Activated T-cell treated with anti-CD3 and anti-CD28 coated beads, Interleukin-2, amount 50 U/mL, for 1 hour (primary cell): ENCODE measurements at places on chromosomes 13 and 19.

GRCh38 chr19:33727331-33727998 is 69.2 kb upstream of the KCTD15 start:
- DNase-seq, result no peak

DNA sequence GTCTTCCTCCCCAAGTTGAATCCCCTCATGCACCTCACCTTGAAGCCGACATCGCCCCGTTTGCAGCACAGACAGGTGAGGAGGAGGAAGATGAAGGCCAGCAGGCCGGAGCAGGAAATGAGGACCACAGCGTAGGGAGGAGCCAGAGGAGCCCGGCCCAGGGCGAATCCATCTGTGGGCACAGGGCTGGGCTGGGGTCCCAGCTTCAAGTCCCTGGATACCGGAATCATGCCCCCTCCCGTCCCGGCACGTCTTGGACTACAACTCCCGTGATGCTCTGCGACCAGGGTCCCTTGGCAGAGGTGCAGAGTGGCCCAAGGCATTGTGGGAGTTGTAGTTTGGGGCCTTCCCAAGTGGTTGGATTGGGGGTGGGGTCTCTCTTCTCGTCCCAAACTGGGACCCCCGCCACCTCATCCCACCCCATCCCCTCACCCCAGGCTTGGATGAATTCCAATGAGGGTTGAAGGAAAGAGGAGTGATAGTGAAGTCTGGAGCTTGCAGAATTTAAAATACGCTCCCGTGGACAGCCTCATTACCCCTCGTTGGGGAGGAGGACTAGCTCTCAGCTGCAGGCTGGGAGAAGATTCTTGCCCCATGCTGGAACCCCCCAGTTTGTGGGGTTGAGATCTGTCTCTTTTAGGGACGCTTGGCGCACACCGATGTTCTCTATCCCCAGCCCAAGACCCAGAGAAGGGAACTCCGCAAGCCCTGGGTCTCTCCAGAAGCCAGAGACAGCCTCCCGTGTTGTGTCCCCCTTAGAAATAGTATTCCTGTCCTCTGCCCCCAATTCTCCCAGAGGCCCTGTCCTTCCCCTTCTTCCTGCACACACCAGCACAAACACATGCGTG is 990 bp downstream of the LMTK3 start:
- DNase-seq, result peak; percentile 80

DNA sequence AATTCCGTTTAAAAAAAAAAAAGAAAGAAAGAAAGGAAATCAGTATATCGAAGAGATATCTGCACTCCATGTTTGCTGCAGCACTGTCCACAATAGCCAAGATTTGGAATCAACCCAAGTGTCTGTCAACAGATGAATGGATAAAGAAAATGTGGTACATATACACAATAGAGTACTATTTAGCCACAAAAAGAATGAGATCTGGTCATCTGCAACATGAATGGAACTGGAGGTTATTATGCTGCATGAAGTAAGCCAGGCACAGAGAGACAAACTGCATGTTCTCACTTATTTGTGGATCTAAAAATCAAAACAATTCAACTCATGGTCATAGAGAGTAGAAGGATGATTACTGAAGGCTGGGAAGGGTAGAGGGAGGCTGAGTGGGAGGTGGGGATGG is 16.3 kb downstream of the ZNF565 start:
- no peak for DNase-seq

DNA sequence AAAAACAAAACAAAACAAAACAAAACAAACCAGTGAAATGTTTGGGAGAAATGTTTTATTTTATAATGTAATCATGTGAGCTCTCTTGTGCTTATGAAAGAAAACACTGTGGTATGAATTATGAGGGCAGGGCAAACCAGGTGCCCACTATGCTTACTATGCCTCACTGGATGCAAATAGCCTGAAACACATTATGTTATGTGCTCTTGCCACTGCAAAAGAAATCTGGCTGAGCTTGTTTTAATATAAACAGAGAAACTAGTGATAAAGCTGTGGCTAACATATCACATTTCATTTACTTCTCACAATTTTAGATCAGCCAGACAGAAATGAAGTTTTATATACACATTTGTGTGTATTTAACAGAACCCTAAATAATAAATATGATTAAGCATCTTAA is 8.7 kb upstream of the NBEA start:
- DNase-seq, result no peak

DNA sequence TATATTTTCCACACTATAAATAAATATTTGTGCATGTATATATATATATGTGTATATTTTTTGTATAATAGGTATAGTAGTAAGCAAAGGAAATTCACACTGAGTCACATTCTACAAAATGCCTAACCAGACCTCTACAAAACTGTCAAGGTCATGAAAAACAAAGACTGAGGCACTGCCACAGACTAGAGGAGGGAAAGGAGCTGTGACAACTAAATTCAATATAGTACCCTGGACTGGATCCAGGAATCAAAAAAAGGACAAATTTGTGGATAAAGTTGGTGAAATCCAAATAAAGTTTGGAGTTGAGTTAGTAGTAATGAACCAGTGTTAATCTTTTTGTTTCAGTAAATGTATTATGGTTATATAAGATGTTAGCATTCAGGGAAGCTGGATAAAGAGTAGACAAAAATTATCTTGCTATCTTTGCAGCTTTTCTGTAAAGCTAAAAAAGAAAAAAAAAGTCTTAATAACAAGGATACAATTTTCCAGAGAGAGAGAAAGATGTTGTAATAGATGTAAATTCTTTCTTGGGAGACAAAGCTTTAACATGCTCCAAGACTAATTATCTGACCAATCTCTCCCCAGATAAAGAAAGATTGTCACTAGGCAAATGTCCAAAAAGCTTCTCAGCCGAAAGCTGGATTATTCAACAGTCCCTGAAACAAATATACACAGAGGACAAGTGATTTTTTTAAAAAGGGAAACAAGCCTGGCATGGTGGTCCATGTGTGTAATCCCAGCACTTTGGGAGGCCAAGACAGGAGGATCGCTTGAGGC is 19.1 kb downstream of the SYDE1 start:
- no peak for DNase-seq

GRCh38 chr13:81602241-81602640 is 1261.3 kb upstream of the SPRY2 start:
- no peak for DNase-seq

GRCh38 chr19:48962029-48962848 is 2.9 kb upstream of the FTL start:
- no peak for DNase-seq

GRCh38 chr19:16896146-16897028 is 7.6 kb downstream of the F2RL3 start:
- no peak for DNase-seq

GRCh38 chr19:15443325-15443724 is 6.4 kb downstream of the WIZ start:
- no peak for DNase-seq

DNA sequence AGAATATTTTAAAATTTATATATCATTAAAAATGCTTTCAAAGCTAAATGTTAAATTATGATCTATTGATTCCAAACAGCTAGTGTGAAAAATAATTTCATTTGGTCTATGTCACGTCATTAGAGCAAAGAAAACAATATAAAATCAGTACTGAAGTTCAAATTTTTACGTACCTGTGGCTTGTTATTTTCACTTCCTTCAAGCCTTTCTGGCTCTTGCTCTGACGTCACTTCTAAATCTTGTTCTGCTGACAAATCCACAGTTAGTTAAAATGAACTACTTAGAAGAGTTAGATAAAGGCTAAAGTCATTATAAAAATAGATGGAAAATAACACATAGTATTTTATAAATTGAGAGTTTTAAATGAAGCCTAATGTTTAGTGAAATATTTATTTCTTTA is 147.7 kb upstream of the TUBA3C start:
- no peak for DNase-seq

DNA sequence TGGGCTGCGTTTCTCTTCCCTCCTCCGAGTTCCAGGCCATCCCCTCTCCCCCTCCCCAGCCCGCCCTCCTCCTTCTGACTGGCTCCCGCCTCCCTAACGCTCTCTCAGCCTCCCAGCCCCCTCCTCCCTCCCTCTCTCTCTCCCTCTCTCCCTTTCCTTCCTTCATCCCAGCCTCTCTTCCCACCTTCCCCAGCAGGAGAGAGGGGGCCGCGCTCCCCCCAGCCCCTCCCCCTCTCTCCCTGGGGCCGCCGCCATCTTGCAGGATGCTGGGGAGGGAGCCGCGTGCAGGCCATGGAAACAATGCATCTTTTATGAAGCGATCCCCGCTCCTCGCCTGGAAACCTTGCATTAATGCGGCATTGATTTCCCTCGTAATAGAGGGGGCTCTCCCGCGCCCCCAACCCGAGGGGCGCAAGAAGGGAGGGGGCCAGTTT is 42.6 kb upstream of the ADGRL1 start:
- DNase-seq, result peak; percentile 52

DNA sequence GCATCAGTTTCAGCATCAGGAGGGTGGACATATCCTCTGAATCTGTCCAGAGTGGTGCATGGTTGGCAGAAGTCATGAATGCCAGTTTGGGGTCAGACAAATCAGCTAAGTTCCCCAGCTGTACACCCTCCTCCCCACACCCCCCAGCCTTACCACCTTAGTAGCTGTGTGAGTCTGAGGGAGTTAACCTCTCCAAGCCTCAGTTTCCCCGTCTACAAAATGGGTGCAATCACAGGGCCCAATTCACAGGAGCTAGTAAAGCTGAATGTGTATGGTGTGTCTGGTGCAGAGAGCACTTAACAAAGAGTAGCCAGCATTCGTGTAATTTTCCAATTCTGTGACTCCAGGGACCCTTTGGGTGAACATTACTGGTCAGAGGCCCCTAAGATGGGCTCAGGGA is 13.4 kb upstream of the ZNF358 start:
- no peak for DNase-seq

DNA sequence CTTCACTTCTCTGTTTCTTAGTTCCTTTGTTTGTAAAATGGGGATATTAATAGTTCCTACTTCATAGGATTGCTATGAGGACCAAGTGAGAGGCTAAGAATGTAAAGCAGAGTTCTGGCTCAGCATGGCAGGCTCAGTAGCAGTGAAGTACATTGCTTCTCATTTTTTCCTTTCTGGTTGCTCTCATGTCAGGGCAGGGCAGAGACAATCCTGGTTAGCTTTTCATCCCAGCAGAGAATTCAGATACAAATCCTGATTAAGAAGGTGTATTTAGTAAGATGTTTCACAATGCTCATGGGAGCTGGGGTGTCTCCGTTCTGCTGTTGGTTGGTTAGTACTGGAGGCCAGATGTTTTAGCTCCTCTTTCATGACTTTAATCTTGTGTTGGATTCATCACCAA is 42.9 kb downstream of the WASF3 start:
- no peak for DNase-seq

GRCh38 chr13:22061806-22062391 is 391.0 kb downstream of the FGF9 start:
- DNase-seq, result peak; percentile 50
